ENCODE measurements at places on chromosomes 6 and 20. TPM values are rescaled to one million over a fixed set of nuclear protein-coding genes. Genes with fewer than 3 reads are reported as not detected.

The DEF6 gene
- polyA plus RNA-seq, result 1.3 TPM

The C6orf15 gene
- polyA plus RNA-seq, result not detected

The KLC4 gene
- 75.3 TPM for polyA plus RNA-seq

The PGK2 gene
- polyA plus RNA-seq, result not detected

The OR2B3 gene
- polyA plus RNA-seq, result not detected

The PPIL1 gene
- polyA plus RNA-seq, result 104 TPM

Measured in neural cell (in vitro differentiated cells).